ENCODE measurements at places on chromosomes 2 and 18.

GRCh38 chr2:41836948-41837347, 210.9 kb upstream of the PKDCC start:
- DNase-seq, result no peak

DNA sequence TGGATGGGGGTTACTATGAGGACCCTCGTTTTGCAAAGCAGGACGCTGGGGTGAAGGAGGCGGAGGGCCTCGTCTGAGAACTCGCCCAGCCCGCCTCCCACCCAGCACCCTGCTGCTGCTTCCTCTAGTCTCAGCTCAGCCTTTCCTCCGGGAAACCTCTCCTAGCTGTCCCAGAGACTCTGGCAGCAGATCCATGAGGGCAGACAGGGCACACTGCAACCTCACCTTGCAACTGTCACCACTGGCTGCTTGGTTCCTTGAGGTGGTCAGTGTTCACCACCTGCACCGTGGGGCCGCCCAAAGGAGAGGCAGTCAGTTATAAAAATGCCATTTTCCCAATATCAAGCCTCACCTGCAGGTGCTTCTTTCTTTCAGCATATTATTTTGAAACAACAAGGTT, 45.6 kb downstream of the PARD6G start:
- no peak for DNase-seq

- DNase-seq, result no peak
Measured at GRCh38 chr2:197828464-197829135, 24.2 kb downstream of the PLCL1 start.

DNA sequence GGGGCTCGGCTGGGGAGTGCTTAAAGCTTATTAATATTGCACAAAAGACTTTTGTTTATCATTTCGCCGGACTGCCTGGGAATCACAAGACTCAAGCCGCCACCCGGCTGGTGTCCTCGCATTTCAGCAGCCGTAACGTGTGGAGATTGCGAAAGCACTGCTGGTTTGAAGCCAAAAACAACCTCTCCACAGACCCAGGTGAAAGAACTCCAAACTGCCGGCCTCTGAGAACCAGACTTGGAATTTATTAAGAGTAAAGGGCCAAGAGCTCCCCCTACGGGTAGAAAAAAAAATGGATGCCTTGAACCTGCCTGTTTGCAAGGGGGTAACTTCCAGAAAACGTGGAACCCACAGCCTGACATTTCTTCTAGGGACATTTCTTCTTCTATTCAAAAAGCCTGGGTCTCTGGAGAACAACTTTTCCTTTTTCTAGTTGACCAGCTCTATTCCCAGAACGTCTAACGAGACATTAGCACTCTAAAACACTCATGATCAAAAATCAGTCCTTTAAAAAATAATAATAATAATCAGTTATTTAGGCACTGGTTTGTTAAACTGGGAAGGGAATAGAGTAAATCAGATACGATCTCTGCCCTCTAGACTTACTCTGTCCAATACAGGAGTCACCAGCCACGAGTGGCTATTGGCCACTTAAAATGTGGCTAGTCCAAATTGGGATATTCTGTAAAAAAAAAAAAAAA, 216.3 kb downstream of the C1D start:
- peak; percentile 96 for DNase-seq

- no peak for DNase-seq
Measured at GRCh38 chr2:225192869-225193268, 150.6 kb upstream of the DOCK10 start.

- DNase-seq, result no peak
Measured at GRCh38 chr2:23721454-23721826, 205.5 kb downstream of the ATAD2B start.

DNA sequence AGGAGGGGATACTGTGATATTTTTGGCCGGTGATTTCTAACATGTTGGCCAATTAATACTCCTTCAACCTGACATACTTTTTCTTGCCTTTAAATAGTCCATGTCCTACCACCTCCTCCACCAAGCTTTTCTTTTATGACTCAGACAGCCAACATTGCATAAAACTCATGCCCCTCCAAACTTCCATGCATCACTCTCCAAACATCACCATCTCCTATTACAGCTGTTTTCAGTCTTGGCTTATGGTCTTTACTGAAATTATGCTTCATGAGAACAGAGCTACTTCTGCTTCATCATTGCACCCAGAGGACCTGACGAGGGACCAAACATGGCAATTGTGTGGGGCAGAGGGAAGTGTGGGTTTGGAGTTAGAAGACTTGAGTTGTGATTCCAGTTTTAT, 305.4 kb downstream of the LPIN1 start:
- no peak for DNase-seq
